Natural killer cell (primary cell): ENCODE measurements at places on chromosomes 1 and 21. TPM values are rescaled to one million over a fixed set of nuclear protein-coding genes. Genes with fewer than 3 reads are reported as not detected.

The MAD2L2 gene
- total RNA-seq: 60.4 TPM

The RHBDL2 gene
- not detected for total RNA-seq

The PSRC1 gene
- total RNA-seq: 1.9 TPM

The STIL gene
- 2.1 TPM for total RNA-seq

GRCh38 chr1:15214527-15214926 is 32.5 kb upstream of the FHAD1 start:
- no peaks in the 10 kb centered on the region for H3K27me3 ChIP-seq
- no peak overlapping the region for H3K4me3 ChIP-seq
- H3K36me3 ChIP-seq: no peaks in the 10 kb centered on the region
- peaks cover 14% of the 10 kb centered on the region for H3K4me1 ChIP-seq
- H3K27ac ChIP-seq: no peak overlapping the region

DNA sequence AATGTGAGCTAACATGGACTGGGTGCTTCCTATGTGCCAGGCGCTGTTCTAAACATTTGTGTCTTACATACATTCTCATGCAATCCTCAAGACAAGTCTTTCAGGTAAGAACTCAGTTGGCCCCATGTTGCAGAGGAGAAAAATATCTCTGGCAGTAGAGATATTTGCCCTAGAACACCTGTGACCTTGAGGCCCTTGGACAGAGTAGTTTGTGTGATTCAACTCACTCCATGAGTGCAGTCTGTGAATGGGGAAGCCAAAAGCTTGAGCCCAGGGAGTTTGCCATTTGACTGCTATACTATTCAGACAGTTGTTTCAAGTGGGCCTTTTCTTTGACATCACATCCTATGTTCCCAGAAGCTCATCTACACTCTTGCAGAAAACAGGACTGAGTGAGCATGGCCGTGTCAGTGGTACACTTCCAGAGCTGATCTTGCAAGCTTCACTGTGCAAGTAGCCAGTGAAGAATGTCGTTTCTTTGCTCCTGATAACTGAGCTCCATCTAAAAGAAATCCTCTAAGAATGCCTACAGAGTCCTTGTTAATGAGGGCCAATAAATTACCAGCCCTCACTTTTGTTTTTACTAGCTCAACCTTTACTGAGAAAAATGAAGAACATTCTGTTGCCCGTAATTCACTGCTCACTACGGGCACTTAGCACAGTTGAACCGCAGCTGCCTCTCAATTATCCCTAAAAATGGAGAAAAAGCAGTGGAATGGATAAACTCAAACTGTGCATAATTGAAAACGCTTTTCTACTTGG is 98.7 kb upstream of the C8B start:
- no peaks in the 10 kb centered on the region for H3K36me3 ChIP-seq
- no peaks in the 10 kb centered on the region for H3K27me3 ChIP-seq
- H3K4me1 ChIP-seq: no peaks in the 10 kb centered on the region
- DNase-seq: no peak

- H3K27ac ChIP-seq: no peak overlapping the region
- peaks cover 15% of the 10 kb centered on the region for H3K27me3 ChIP-seq
Observed at GRCh38 chr1:223133824-223134435, 9.1 kb downstream of the TLR5 start.
